ENCODE measurements at places on chromosomes 16 and 17.

DNA sequence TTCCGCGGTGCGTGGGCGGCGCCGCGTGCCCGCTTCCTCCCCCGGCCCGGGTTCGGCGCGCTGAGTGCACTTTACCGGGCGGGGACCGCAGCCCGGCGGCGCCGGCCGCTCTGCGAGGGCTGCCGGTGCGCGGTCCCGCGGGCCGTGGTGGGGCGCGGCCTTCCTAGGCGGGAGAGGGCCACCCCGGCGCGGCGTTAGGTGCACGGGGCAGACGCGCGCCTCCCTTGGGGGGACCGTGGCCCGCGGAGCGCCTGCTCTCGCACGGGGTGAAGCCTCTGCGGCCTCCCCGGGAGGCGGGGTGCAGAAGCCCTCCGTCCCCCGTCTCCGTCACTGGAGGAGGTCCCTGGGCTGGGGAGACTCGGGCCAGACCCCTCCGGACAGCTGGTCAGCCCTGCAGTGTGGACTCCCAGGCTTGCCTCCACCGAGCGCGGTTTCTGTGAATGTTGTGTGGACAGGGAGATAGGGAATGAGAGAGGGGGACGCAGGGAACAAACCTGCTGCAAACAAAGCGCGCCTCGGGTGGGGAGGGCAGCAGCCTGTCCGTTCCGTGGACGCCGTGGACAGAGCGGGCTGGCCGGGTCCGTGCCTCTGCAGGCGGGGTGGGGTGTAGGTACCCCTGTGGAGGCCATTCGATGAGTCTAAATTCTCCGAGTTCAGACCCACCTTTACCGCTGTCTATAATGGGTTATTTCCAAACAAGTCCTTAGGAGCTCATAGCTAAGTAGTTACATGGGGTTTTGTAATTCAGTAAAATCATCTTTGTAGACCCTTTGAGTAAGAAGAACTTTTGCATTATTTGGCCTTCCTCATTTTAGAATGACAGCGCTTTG is 721 bp downstream of the TBCD start:
- no peak for DNase-seq

DNA sequence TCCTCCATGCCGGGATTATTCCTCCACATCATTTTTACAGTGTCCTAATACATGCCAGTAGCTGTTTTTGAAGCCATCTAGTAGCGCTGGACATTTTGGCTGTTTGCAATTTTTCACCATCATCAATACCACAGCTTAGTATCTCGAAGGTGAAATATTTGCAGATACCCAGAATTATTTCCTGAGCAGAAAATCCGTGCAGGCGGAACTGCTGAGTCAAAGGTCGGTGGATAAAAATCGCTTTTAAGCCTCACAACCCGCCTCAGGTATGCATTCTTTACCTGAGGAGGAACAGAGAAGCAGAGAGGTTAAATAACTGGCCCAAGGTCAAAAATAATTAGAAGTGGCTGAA is 584 bp upstream of the TNRC6A start:
- DNase-seq: no peak

DNA sequence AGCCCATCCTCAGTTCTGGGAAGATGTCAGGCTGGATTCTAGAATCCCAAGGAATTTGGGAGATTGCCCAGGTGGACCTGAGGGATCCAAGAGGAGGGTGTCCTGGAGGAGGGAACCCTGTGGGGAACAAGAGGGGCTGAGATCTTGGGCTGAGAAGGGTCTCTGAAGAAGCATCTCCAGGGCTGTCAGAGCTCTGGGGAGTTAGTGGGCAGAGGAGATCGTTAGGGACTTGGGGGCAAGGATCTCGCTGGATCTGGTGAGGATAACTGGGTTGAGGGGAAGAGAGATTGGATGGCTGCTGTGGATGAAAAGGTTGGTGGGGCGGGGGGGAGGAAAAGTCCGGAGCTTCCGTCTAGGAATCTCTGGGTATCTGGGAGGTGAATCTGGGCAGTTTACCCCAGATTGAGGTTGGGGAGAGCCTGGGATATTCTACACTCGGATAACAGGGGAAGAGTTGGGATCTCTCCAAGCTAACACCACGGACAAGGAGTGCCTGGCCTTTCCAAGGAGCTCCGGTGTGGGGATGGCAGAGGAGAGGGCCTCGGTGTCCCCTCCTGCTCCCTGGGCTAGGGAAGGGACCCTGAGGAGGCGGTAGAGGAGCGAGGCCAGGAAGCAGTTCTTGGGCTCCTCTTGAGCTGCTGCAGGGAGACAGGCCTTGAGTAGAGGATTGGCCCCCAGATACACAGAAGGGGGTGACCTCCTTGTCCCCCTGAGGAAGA is 1.7 kb downstream of the FBXL19 start:
- no peak for DNase-seq

DNA sequence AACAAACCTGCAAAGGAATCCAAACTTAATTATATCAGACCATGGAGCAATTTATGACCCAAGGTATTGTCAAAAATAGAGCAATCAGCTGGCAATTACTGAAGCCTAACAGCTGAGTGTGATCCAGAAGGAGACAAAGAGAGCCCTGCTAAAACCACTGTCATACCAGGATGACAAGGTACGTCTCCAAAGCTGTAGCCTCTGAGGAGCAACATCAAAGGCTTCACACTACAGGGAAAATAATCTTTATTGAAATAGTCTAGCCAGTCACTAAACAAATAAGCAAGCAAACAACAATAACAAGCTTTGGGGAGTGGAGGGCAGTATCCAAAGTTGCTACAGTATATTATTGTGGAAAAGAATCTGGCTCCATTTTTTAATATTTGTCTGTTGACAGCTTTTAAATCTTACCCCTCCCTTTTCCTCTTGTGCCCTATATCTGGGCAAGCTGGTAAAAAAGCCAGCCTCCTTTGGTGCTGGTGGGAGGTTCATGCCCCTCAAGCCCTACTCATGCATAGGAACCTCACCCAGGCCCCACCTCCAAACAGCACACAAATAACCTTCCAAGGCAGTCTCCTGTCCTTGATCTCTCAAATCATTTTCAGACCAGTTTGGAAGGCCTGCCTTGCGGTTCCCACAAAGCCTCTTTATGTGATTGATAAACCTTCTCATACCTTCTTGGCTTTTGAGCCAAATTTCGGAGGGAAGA is 73.7 kb downstream of the ITFG1 start:
- DNase-seq: no peak

- DNase-seq: no peak
These were observed 706 bp downstream of the SHISA6 start for GRCh38 chr17:11241611-11242226.

- DNase-seq: no peak
These were observed 21.9 kb downstream of the SGSH start for GRCh38 chr17:80198144-80198661.

GRCh38 chr16:50308237-50308965 is 42.0 kb downstream of the ADCY7 start:
- no peak for DNase-seq

GRCh38 chr17:49920030-49920769 is 48.8 kb upstream of the DLX4 start:
- no peak for DNase-seq

Measured in MV-4-11 (cell line).